ENCODE measurements at places on chromosomes 2 and 18.

GRCh38 chr2:16068552-16068940 is 128.2 kb downstream of the MYCN start:
- no peak for DNase-seq

DNA sequence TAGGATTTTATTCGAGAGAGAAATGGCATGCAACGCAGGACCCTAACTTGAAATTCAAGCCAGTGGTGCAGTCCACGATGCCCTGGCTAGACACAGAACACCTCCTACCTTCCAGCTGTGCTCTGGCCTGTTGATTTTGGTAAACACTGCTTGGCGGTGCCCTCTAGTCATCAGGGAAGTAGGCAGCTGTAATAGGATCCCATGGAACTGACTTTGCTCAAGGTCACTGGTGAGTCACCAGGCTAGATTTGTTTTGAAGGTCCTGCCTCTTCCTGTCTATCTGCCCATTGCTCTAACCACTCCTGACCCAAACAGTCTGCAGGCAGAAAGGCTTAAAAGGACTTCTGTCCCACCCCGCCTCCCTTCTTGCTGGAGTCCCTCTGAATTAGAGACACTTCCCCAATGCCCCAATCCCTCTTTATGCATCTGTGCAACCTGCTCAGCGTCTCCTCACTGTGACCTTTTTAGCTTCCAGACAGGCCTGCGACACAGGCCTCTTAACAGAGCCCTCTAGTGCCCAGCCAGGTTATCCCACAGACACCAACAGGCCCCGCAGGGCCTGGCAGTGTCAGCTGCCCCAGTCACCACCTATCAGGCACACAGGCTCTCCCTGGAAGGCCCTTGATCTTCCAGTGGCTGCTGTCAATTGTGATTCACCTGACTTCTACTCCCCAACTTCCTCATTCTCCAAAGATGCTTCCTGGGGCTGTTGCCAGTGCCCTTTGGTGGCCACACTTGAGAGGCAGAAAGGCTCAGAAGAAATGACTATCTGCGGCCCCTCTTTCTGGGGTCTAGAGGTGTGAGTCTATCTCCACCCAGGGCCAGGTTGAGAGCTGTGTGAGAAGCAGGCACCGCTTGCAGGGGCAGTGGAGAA is 5.2 kb downstream of the TMEM127 start:
- no peak for DNase-seq

DNA sequence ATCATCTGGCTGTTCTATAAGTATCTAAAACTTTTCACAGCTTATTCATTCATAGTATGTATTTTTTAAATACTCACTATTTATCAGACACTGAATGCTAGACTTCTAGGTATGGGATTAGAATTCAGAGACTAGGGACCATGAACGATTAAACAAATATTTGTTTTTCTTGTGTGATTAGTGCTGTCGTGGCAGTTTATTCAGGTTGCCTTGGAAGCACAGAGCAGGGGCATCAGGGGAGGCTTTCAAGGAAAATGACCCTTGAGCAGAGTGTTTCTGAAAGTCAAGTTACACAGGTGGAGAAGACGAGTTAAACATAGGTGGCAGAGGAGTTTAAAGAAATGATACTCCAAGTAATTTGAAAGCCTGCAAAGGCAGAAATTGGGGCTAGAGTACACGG is 5.7 kb downstream of the SPOPL start:
- no peak for DNase-seq

GRCh38 chr18:58309610-58310239 is 265.7 kb downstream of the NEDD4L start:
- no peak for DNase-seq

- no peak for DNase-seq
Measured at GRCh38 chr2:118388771-118389170, 300.5 kb downstream of the INSIG2 start.

GRCh38 chr2:109322111-109322510 is 193.1 kb downstream of the SH3RF3 start:
- DNase-seq, result peak; percentile 87

DNA sequence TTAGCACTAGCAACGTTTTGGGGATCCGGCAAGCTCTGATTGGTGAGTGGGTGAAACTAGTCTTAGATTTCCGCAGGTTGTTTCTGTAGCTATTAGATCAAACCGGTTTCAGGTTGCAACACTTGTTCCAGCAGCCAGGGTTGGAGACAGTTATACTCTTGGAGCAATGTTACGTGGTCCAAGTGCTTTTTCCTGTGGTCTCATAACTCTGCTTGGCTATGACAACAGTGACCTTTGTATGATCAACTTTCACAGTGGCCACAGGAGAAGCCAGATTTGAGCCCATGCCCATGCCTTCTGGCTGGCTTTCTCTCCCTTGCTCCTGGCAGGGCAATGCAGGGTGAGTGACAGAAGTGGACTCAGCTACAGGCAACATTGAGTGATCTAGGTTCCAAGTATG is 84.5 kb upstream of the TAF1B start:
- no peak for DNase-seq

DNA sequence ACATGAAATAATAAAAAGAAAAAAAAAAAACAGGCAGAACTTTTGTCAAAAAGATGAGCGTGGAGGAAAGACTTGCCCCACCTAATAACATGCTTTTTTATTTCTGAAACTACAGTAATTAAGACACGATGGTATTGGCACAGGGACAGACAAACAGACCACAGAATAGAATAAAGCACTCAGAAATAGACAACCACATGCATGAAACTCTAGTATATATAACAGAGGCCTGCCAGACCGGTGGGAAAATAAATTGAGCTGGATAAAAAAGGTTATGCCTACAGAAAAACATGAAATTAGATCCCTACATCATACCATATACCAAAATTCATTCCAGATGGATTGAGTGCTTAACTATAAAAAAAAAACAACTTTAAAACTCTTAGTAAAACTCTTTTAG is 163.1 kb downstream of the NRP2 start:
- DNase-seq, result no peak

DNA sequence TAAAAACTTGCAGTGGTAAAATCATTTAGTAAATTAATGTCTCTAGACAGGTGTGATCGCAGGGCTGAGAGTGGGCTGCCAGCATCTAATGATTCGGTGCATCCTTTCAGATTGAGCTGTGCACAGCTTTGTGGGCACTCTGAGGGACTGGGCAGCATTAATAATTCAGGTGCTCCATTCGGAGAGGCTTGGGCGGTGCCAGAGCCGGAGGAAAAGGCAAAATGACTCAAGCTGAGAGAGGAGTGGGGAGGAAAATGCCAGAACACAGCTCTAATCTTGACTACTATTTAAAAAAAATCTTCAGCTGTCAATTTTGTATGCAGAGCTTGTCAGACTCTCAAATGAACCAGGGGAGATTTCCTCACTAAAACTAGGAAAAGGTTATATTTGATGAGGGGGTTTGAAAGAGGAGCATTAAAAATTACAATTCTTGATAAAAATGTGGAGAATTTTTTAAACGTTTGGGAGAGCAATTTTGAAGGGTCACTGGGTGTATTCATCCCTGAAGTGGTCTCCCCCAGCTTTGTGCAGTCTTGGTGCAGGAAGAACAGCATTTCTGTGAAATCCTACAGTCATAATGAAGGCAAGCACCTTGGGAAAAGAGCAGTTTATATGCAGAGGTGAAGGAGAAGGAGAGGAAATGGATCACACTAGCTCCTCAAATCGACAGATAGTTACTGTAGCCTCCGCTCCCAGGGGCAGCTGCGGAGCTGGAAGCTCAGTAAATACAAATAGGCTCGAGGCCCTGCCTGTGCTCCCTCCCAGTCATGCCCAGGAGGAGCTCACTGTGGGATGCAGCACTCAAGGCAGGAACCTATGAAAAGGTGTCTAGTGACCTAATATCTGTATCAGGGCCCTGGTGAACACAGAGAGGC is 535.4 kb upstream of the RAB6C start:
- DNase-seq, result no peak

- DNase-seq, result no peak
Measured at GRCh38 chr2:201774546-201774945, 6.2 kb downstream of the ALS2 start.

DNA sequence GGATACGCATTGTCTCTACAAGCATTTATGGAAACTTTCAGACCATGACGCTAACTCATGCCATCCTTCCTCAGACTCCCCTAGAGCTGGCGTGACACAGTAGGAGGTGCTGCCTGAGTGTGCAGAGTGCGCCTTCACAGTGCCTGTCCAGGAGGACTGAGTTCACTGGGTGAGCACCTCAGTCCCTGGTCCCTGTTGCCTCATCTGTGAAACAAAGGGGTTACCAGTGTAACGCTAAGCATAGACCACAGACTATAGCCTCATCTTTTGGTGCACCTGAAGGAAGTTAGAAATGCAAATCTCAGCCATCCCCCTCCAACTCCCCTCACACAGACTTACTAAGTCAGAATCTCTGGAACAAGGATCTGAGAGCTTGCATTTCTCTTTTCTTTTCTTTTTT is 142.8 kb downstream of the TMEM17 start:
- DNase-seq, result no peak

Measured in astrocyte of the cerebellum (primary cell).